ENCODE measurements at places on chromosomes 12 and 14.

- DNase-seq: no peak
Measured at GRCh38 chr14:71168564-71169427, 261.5 kb downstream of the PCNX1 start.

GRCh38 chr12:99915251-99916082 lies 69.3 kb downstream of the ANKS1B start:
- DNase-seq: peak; percentile 31

DNA sequence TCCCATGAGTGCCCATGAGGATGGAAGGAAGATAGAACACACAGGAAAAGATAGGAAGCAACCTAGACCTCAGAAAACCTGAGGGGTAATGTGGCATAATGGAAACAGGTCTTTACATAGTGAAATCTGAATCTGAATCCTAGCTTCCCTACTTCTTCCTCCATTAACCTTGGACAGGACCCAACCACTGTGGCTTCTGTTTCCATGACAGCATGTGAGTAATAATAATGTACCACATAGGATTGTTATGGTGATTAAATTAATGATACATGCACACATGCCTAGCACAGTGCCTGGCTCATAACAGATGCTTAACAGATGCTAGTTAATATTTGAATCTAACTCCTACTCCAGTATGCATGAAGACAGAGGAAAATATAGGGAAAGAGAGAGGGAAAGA lies 11.2 kb downstream of the TTC9 start:
- no peak for DNase-seq

- no peak for DNase-seq
Measured at GRCh38 chr12:26031827-26032226, 73.3 kb downstream of the RASSF8 start.

GRCh38 chr14:30803185-30803584 lies 71.2 kb upstream of the COCH start:
- DNase-seq: no peak

DNA sequence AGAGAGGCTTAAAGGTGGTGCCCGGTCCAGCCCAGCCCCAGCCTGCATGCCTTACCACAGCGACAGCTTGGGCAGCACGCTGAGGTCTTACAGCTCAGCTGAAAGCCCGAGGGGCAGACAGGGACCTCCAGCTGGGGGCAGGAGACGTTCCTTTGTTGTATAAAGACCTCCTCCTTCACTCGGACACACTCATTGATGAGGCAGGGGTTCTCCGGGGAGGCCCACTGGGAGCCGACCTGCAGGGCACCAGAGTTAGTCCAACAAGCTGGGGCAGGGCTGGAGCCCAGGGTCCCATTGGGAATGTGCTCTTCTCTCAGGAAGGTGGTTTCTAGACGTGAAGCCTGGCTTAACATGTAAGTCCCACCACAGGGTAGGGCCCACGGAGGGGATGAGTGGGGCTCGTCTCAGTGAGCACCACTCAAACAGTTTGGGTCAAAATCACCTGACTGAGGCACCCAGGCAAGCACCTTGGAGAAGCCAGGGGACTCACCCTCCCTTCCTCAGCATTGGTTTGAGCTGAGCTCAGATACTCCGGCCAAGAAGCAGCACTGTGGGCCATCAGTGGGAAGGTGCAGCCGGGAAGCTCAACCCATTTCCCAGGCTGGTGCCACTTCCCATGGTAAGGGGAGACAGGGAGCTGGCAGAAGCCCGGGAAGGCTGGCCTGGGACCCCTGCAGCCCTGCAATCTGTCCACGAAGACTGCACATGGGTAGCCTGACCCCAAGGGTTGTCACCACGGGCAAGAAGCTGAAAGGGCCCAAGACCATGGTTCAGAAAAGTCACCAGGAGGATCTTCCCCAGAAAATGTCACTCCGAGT lies 24.3 kb upstream of the ANO2 start:
- no peak for DNase-seq

- DNase-seq: no peak
Measured at GRCh38 chr12:70695361-70696023, 58.3 kb upstream of the PTPRB start.

DNA sequence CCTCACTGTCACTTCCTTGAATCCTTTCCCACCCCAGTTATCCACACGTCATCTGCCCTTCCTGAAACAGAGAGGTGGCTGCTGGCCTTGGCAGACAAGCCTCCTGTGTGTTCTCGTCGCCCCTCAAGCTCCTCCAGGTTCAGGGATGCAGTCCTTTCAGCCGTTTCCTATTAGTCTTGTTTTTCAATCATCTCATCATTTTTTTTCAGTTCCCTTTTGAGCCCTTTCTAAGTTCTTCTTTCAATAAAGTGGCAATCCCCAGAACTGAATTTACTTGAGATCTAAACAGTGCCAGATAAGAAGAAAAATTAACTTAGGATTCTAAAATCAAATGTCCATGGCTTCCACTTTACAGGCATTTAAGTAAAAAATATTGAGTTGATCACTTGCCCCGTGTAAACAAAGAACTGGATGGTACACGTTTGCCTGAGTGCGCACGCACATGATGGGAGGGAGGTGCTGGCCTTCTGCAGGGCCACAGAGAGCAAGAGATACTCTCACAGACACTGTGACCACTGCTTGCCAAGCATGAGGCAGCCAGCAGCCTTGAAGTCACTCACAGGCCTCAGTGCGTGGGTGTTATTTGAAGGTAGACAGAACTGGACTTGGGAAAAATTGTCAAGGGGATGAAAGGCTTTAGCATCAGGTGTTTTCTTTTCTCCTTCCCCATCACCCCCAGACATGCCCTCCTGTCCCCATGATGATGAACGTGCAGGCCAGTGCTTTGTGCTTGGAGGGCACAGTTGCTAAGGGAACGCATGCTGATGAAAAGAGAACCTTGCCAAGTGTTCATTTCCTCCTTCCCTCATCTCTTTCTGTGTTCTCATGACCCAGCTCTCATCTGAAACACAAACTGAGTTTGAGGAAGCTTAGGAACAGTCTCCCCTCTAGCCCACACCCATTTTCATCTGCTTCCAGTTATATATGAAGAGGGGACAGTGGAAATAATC lies 408.3 kb downstream of the EGLN3 start:
- DNase-seq: no peak

- DNase-seq: no peak
Measured at GRCh38 chr14:77242752-77243151, 28.3 kb downstream of the NGB start.

DNA sequence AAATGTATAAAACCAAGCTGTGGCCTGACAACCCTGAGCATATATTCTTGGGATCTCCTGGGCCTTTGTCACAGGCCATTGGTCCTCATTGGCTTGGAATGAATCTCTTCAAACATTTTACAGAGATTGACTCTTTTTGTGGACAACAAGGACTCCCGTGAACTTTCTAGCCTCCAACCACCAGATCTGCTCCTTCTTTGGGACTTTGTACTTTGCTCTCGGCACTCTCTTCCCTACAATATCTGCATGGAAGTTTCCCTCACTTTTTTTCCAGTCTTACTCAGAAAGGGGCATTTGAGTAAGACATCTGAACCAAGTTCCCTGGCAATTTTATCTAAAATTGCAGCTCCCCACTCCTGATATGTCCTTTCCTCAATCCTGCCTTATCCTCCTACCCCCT lies 158.8 kb downstream of the PHLDA1 start:
- DNase-seq: no peak

DNA sequence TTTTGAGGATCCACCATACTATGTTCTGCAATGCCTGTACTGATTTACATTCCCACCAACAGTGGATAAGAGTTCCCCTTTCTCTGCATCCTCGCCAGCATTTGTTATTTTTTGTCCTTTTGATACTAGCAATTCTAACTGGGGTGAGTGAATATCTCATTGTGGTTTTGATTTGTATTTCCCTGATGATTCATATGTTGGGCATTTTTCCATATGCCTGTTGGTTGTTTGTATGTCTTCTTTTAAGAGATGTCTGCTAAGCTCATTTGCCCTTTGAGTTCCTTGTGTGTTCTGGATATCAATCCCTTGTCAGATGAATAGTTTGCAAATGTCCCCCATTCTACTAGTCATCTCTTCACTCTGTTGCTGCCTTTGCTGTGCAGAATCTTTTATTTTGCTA lies 49.0 kb upstream of the MSRB3 start:
- no peak for DNase-seq

- no peak for DNase-seq
Measured at GRCh38 chr14:31113794-31114193, 87.6 kb upstream of the STRN3 start.

GRCh38 chr12:79174626-79175025 lies 310.1 kb downstream of the SYT1 start:
- DNase-seq: peak; percentile 37

DNA sequence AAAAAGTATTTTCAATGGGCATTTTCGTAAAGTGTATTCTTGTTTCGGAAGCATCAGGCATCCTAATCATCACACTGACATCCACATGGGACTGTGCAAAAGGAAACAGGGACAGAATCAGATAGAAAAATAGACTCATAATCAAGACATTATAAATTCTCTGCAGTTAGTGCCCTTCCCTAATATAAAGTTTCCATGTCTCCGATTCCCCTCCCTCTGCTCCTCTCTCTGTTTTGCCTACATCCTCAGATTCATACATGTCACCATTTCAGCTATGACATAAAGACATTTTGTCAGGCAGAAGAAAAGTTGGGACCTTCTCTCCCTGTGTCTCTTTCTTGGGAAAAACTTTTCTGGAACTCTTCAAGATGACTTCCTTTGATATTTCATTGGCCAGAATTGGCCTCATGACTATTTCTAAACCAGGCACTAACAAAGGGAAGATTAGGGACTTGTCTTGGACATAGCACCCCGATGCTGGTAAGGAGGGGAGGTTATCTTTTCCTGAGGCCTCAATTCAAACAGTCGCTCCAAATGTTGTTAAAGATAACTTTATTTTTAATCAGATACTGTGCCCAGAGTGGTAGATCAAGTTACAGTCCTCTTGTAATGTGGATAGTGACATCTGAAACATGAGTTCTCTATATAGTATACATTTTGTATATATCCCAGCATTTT lies 212.1 kb upstream of the BTG1 start:
- no peak for DNase-seq

- DNase-seq: no peak
Measured at GRCh38 chr12:101727098-101727497, 12.2 kb downstream of the SYCP3 start.

- no peak for DNase-seq
Measured at GRCh38 chr14:93061380-93062012, 54.2 kb downstream of the ITPK1 start.

DNA sequence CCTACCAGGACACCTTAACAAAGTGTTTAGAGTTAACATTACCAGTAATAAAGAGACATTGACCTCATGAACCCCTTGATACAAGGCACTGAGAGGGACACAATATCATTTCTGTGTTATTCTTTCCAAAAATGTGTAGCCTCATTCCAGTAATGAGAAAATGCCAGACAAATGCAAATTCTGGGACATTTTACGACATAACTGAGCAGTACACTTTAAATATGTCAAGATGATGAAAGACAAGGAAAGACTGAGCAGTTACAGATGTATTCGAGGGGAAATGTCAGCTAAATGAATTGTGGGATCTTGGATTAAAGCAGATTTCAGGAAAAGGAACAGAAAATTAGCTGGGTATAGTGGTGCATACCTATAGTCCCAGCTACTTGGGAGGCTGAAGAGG lies 255.6 kb downstream of the ERC1 start:
- DNase-seq: no peak

- DNase-seq: peak; percentile 31
Measured at GRCh38 chr14:75751296-75751695, 90.2 kb downstream of the TTLL5 start.

DNA sequence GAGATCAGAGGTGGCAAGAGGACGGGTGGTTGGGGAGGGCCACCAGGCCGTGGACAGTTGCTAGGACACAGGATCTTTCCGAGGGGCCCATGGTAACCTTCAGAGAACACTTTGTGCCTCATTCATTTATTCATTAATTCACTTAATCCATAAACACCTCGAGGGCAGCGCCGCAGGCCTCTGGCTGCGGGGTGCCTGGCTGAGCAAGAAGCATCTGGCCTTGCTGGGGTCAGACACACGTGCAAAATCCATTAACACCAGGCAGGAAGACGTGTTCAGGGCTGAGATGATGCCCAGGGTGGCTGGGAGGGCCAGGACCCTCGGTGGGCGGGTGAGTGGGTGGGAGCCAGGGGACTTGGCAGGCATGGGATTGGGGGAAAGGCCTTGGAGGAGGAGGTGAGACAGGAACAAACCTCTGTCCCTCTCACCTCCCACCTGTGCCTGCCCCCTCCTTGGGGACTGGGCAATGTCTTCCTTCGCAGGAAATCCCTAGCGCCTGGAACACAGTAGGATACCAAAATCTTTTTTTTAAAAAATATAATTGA lies 6.6 kb upstream of the DLK1 start:
- no peak for DNase-seq

- no peak for DNase-seq
Measured at GRCh38 chr14:74980398-74980730, 22.4 kb upstream of the EIF2B2 start.

GRCh38 chr14:80136358-80136757 lies 74.9 kb downstream of the DIO2 start:
- no peak for DNase-seq

DNA sequence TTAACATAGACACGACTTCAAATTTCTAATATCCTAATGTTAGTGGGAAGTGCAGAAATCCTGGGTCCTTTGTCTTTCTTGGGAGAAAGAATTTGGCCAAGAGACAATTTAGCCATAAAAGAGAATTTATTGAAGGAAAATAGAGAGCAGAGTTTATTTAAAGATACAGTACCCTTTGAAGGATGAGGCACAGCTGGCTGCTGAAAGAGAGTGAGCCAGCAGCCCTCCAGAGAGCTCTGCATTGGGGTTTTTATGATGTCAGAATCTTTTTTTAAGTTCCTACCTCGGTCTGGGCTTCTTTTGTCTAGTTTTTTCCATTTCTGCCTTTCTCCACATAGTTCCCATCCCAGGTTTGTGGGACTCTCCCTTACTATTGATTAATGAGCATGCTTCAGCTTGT lies 37.5 kb downstream of the CCER1 start:
- no peak for DNase-seq

DNA sequence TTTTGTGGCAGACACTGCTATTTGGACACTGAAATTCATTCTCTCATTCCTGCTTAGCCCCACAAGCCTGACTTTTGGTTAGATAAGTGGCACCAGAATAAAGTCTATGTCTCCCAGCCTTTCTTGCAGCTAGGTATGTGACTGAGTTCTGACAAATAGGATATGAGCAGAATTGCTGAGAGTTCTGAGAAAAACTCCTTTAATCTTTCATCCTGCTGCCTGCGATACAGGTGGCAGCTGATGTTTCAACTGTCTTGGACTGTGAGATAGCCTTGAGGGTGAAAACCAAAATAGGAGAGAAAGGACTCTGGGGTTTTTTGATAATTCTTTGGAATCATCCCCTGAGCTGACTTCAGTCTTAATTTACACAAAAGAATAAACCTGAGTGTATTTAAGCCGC lies 55.8 kb downstream of the MBIP start:
- no peak for DNase-seq

GRCh38 chr12:109888179-109889020 lies 8.1 kb upstream of the GLTP start:
- DNase-seq: peak; percentile 88

DNA sequence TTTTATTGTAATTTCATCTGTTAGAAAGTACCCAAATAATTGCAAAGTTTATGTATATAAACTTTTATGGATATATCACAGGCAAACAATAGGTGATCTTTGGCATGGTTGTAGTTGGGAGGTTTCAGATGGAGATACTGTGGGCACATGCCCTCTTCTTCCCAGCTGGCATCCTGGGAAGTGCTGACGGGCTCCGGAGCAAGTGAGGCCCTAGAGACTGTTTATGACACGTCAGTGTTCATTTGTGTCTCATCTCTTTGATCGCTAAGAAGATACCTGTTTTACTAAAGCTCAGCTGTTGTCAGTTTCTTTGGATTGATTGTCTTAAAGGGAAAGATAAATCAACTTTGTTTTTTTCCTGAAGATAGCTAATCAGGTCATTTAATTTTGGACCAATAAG lies 287.6 kb downstream of the FBXL14 start:
- DNase-seq: no peak
